ENCODE measurements at places on chromosomes 1 and 21. TPM values are rescaled to one million over a fixed set of nuclear protein-coding genes. Genes with fewer than 3 reads are reported as not detected.
A peak's percentile ranks its signal among the peaks of the same experiment; 100 is the strongest.

Gene KRTAP21-2
- not detected for total RNA-seq

GRCh38 chr21:42317341-42317741, 2.1 kb upstream of the TFF3 start:
- H3K27ac ChIP-seq, result no peak overlapping the region
- H3K36me3 ChIP-seq, result no peaks in the 10 kb centered on the region
- no peak overlapping the region for H3K4me3 ChIP-seq

GRCh38 chr1:156908541-156908940, 11.9 kb upstream of the LRRC71 start:
- no peaks in the 10 kb centered on the region for H3K36me3 ChIP-seq
- no peak overlapping the region for H3K4me3 ChIP-seq
- DNase-seq, result no peak
- peaks cover 10% of the 10 kb centered on the region for H3K4me1 ChIP-seq

Gene SMG5
- 36.4 TPM for total RNA-seq

DNA sequence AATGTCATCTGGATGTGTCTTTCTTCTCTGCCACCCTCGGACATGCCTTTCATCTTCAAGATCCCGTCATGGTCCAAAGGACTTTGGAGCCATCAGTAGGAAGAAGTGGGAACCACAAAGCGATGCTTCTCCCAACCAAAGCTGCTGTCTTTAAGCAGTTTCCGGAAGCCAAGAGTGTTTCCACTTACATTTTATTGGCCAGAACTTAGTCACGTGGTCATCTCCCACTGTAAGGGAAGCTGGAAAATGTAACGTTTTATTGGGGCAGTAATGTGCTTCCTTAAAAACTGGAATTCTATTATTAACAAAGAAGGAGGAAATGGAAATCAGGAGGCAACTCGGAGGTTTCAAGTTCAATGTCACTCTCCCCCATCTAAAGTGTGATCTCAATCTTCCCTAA, 170.8 kb downstream of the ATG4C start:
- H3K27me3 ChIP-seq, result no peaks in the 10 kb centered on the region
- no peak overlapping the region for H3K27ac ChIP-seq
- no peaks in the 10 kb centered on the region for H3K4me1 ChIP-seq
- H3K36me3 ChIP-seq, result no peaks in the 10 kb centered on the region
- H3K4me3 ChIP-seq, result no peak overlapping the region

Gene S100A11
- total RNA-seq, result 74.6 TPM

DNA sequence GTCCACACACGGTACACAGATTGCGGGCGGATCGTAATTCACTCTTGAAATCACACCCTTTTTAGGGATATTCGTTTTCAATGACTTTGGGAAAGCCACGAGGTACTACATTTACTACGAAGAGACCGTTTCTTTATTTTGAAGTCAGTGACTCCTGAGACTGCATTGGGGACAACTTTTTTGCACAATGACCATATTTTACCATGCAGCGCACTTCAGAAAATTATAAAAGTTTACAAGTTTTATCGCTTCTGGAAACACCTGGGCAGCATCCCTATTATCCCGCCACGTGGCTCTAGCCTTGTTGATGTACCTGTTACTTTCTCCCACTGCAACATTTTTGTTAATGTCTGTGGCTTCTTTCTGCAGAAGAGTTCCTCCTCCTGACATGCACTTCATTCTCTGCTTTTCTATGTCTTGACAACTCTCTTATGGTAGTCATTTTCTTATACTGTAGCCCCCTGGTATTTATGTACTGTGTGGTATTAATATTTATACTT, 1.3 kb upstream of the AKT3 start:
- no peaks in the 10 kb centered on the region for H3K36me3 ChIP-seq
- peak overlapping the region; percentile 100 for H3K27ac ChIP-seq
- H3K4me1 ChIP-seq, result no peaks in the 10 kb centered on the region
- H3K4me3 ChIP-seq, result peak overlapping the region; percentile 62
- DNase-seq, result no peak

GRCh38 chr1:234926559-234927311, 201.9 kb downstream of the TOMM20 start:
- no peaks in the 10 kb centered on the region for H3K36me3 ChIP-seq
- no peak for DNase-seq
- no peaks in the 10 kb centered on the region for H3K27me3 ChIP-seq
- peaks cover 5% of the 10 kb centered on the region for H3K4me1 ChIP-seq
- no peak overlapping the region for H3K27ac ChIP-seq

Gene LRRC40
- total RNA-seq, result 13.5 TPM

- no peak for DNase-seq
- no peaks in the 10 kb centered on the region for H3K27me3 ChIP-seq
- H3K36me3 ChIP-seq, result no peaks in the 10 kb centered on the region
- peaks cover 12% of the 10 kb centered on the region for H3K4me1 ChIP-seq
- no peak overlapping the region for H3K4me3 ChIP-seq
Measured at GRCh38 chr1:53525595-53525994, 66.4 kb downstream of the DMRTB1 start.

DNA sequence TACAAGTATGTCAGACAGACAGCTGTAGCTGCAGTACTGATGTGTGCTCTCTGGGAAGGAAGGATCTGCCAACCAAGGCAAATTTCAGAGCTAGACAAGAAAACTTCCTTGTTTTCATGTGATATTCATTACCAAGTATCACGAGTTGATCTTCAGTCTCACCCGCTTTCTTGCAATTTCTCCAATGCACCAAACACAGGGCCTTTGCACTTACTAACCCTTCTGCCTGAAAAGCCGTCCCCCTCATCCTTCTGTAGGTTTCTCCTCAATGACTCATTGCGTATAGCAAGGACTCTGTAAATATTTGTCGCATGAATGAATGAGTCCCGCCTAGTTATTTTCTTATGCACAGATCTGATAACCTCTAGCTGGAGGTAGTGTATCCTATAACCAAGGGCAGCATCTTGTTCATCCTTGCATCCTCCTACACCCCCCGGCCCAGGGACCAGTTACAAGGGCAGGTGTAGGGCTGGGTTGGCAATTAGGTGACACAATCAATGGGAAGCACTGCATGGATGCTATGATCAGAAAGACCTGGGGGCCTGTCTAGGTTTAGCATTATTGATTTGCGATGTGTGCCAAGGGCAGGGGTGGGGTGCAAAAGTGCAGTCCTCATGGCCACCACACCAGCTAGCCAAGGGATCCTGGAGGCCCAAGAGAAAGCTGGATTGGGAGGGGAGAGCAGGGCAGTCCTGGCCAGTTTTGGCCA, 51.4 kb upstream of the GPR157 start:
- H3K4me3 ChIP-seq, result no peak overlapping the region
- H3K27ac ChIP-seq, result no peak overlapping the region
- H3K36me3 ChIP-seq, result no peaks in the 10 kb centered on the region
- H3K4me1 ChIP-seq, result peaks cover 5% of the 10 kb centered on the region
- H3K27me3 ChIP-seq, result no peaks in the 10 kb centered on the region

DNA sequence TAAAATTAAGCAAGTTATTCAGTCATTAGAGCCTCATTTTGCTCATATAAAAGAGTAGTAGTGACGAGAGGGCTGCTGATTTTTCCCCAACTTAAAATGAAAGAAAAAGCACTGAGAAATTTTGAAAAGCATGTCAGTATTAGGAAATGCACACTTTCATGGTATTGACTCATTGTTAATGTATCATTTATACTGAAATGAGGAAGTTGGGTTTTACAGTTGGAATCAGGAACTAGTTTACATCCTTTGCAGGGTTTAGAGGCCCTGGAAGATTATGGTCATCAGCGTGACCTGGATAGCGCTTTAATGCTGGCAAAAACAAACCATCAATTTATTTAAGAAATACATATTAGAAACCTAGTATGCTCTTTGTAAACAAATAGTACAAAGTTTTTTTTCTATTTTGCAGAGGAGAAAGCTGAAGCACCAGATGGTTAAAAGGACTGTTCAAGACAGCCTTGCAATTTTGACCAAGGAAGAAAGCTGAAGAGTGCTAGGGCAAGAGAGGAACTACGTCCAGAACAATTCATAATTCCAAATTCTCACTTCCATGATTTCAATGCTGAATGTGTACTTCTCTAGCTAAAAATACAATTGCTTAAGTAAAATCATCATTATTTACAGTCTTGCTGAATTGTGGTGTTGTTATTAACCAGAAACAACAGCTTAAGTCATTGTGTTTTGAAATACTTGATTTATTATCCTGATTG, 94.8 kb upstream of the SGIP1 start:
- no peak overlapping the region for H3K27ac ChIP-seq
- H3K4me1 ChIP-seq, result no peaks in the 10 kb centered on the region
- H3K4me3 ChIP-seq, result no peak overlapping the region
- DNase-seq, result no peak

Gene RNU1-1
- total RNA-seq, result 6,201 TPM
